ENCODE measurements at places on chromosomes 2 and 18. TPM values are rescaled to one million over a fixed set of nuclear protein-coding genes. Genes with fewer than 3 reads are reported as not detected.

Gene PMAIP1
- 1.1 TPM for total RNA-seq

Gene MAPK4
- 10.9 TPM for total RNA-seq

- H3K36me3 ChIP-seq, result no peaks in the 10 kb centered on the region
- H3K27ac ChIP-seq, result no peak overlapping the region
- no peaks in the 10 kb centered on the region for H3K4me1 ChIP-seq
- H3K4me3 ChIP-seq, result no peak overlapping the region
Measured at GRCh38 chr18:23938901-23939341, 75.6 kb upstream of the TTC39C start.

DNA sequence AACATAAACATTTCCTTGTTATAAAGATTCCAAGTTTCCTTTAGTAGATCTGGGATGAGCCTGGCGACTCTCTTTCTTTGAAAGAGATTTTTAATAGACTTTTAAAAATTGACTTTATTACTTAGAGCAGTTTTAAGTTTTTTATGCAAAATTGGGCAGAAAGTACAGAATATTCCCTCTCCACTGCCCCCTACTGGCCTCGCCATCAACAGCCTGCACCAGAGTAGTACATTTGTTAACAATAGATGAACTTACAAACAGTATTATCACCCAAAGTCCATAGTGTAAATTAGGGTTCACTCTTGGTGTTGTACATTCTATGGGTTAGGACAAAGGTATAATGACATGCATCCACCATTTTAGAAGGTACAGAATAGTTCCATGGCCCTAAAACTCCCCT lies 3.9 kb downstream of the MAP3K19 start:
- no peaks in the 10 kb centered on the region for H3K36me3 ChIP-seq
- H3K27ac ChIP-seq, result no peak overlapping the region
- H3K4me1 ChIP-seq, result no peaks in the 10 kb centered on the region
- no peak for DNase-seq
- no peaks in the 10 kb centered on the region for H3K27me3 ChIP-seq
- H3K4me3 ChIP-seq, result no peak overlapping the region

GRCh38 chr18:78587096-78587495 lies 392.5 kb upstream of the SALL3 start:
- H3K27me3 ChIP-seq, result no peaks in the 10 kb centered on the region
- H3K27ac ChIP-seq, result no peak overlapping the region
- H3K4me1 ChIP-seq, result no peaks in the 10 kb centered on the region

DNA sequence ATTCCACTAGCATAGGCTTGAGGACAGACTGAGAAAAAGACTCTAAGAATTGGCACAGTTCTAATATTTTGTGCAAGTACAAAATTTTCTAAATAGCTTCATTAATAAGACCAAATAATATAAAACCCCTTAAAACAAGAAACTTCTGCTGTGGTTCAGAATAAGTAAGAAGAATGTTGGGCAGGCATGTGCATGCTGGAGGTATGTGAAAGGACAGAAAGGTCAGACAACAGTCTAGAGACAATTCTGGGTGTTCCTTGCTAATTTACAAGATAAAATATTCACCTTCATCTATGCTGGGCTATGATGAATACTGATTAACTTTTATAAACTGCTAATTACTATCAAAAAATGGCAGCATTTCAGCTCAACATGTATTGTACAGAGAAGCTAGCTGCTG lies 14.9 kb downstream of the CEBPZOS start:
- H3K4me1 ChIP-seq, result no peaks in the 10 kb centered on the region
- H3K27ac ChIP-seq, result no peak overlapping the region
- peaks cover 4% of the 10 kb centered on the region for H3K36me3 ChIP-seq
- no peak for DNase-seq

Data from sigmoid colon (tissue), 7 donors.